Colonic mucosa (tissue), 4 donors: ENCODE measurements at places on chromosomes 16 and 17. TPM values are rescaled to one million over a fixed set of nuclear protein-coding genes. Genes with fewer than 3 reads are reported as not detected.

The MNT gene
- total RNA-seq: 29.3 TPM

DNA sequence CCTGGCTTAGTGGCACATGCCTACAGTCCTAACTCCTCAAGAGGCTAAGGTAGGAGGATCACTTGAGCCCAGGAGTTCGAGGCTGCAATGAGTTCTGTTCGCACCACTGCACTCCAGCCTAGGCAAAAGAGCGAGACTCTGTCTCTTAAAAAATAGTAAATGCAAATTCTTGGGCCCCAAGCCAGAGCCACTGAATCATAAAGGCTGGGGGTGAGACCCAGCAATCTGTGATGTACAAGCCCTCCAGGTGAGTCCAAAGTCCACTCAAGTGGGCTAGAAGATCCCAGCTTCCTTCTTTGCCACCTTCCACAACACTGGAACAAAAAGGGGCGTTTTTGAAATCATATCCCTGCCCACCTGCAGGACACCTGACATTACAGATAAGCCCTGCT, 16.9 kb downstream of the TRIM25 start:
- H3K4me3 ChIP-seq: no peak overlapping the region
- no peaks in the 10 kb centered on the region for H3K27me3 ChIP-seq
- DNase-seq: peak; percentile 71
- H3K27ac ChIP-seq: no peak overlapping the region

DNA sequence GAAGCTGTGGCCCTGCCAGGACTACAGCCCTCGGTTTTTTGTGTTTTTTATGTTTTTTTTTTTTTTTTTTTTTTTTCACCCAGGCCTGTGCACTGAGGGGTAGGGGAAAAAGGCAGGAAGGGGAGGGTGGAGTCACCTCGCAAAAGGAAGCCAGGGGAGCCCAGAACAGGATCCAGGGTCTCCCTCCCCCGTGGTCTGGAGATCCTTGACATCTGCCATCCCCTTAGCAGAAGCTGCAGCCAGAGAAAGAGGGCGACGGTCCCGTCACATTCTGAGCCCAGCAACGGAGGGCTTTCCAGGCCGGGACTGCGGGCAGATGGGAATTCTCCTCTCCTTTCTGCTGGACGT, 29.1 kb upstream of the PHOSPHO1 start:
- no peak for DNase-seq
- no peaks in the 10 kb centered on the region for H3K4me1 ChIP-seq
- H3K36me3 ChIP-seq: no peaks in the 10 kb centered on the region
- H3K4me3 ChIP-seq: peak overlapping the region; percentile 57

DNA sequence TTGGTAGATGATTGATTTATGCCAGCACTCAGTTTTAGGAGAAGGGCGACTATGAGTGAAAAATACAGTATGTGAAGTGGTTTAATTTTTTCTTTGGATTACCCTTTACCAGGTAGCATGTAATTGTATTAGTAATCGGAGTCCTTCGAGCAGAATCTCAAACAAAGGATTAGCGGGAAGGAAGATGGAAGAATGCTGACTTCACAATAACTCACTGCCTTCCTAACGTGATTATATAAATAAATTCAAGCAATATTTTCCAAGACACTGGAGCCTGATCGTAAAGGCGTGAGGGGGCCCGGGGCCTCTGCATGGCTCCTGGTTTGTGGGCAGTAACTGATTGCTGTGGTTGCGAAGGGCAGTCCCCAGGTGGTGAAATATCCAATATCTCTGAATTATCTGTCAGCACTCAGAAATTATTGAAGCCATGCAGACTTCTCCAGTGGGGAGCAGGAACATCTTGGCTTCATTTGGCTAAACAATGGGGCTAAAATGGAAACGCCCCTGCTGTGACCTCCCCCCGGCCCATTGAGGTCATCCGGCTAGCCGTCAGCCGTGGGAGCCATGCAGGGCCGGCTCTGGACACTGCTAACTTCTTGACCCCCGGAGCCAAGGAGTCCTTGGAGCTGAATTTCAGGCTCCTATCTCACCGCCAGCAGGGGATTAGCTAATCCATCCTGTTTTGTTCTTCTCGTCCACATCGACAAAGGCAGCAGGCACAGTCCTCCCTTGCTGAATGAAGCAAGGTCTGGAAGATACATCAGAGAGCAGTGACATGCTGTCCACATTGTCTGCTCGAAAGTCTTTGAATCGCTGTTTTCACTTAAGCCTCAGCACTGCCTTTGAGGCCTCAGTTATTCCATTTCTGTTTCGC, 295.9 kb upstream of the N4BP1 start:
- no peak overlapping the region for H3K27ac ChIP-seq
- no peaks in the 10 kb centered on the region for H3K27me3 ChIP-seq
- DNase-seq: no peak
- no peaks in the 10 kb centered on the region for H3K4me1 ChIP-seq
- H3K4me3 ChIP-seq: no peak overlapping the region

- no peaks in the 10 kb centered on the region for H3K27me3 ChIP-seq
- H3K4me3 ChIP-seq: no peak overlapping the region
- no peak overlapping the region for H3K27ac ChIP-seq
- DNase-seq: no peak
Measured at GRCh38 chr17:556431-556995, 158.1 kb downstream of the VPS53 start.

The KRTAP9-4 gene
- not detected for total RNA-seq

DNA sequence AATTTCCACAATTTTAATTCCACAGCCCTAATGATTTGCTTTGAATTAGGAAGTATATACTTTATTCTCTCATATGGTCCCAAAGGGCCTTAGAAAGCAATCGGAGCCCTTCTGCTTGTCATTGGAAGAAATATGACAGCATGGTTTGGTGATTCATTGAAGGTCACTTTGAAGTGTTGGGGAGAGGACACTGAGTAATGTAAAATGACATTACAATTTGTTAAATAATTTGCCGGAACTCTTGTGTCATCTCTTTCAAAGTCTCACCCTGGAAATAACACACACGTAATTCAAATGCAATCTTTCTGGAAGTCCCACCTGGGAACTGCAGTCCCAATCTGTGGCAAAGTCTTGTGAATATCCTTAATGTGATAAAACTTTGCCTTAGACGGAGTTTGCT, 59.8 kb downstream of the BMERB1 start:
- no peaks in the 10 kb centered on the region for H3K27me3 ChIP-seq
- H3K27ac ChIP-seq: no peak overlapping the region
- DNase-seq: no peak
- H3K36me3 ChIP-seq: no peaks in the 10 kb centered on the region
- H3K4me3 ChIP-seq: no peak overlapping the region

The TMEM204 gene
- 2.9 TPM for total RNA-seq

- peaks cover 8% of the 10 kb centered on the region for H3K4me1 ChIP-seq
- no peaks in the 10 kb centered on the region for H3K27me3 ChIP-seq
- H3K4me3 ChIP-seq: peak overlapping the region; percentile 73
Measured at GRCh38 chr16:31094088-31094423, 541 bp downstream of the VKORC1 start.

GRCh38 chr17:70190959-70191805, 21.9 kb downstream of the KCNJ2 start:
- DNase-seq: no peak
- no peaks in the 10 kb centered on the region for H3K4me1 ChIP-seq
- no peak overlapping the region for H3K4me3 ChIP-seq

The RHBDL1 gene
- total RNA-seq: 5.7 TPM

GRCh38 chr17:10292057-10292937, 80.5 kb downstream of the MYH13 start:
- H3K27me3 ChIP-seq: no peaks in the 10 kb centered on the region
- no peak overlapping the region for H3K4me3 ChIP-seq
- no peaks in the 10 kb centered on the region for H3K4me1 ChIP-seq

The TBC1D3C gene
- total RNA-seq: not detected

DNA sequence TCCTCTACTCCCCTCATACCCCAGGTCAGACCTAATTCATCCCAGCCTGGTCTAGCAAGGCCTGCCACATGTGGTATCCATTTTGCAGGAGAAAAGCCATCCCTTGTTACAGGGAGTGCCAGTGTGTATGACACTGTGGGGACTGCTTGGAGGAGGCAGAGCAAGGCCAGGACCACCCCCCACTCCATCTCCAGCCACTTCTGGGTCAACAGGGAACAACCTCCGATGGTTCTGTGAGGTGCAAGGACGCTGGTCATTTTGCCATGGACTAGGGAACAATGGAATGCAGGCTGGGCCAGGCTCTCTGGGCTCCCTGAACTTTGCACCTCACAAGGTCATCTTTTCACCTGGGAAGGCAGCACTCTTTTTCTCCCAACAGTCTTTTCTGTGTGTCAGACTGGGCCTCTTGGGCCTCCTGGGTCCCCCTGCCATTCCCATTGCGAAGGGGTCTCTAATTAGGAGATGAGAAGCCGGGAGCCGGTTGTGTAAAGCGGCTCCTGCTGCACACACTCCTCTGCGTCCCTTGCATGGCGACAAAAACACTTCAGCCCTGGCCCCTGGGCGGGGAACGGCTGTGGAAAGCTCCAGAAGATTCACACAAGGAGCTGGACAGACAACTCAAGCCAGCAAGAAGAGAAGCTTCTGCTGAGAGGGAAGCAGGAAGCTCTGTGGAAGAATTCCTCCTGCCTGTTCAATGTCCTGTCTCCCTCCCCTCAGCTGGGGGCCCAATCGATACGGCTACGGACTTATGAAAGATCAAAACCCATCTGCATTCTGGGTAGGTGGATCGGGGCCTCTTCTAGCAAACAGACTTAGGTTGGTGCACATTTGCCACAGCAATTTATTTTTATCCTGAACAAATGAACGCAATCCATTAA, 38.5 kb upstream of the MTSS2 start:
- no peak for DNase-seq
- no peak overlapping the region for H3K4me3 ChIP-seq
- H3K27me3 ChIP-seq: no peaks in the 10 kb centered on the region

DNA sequence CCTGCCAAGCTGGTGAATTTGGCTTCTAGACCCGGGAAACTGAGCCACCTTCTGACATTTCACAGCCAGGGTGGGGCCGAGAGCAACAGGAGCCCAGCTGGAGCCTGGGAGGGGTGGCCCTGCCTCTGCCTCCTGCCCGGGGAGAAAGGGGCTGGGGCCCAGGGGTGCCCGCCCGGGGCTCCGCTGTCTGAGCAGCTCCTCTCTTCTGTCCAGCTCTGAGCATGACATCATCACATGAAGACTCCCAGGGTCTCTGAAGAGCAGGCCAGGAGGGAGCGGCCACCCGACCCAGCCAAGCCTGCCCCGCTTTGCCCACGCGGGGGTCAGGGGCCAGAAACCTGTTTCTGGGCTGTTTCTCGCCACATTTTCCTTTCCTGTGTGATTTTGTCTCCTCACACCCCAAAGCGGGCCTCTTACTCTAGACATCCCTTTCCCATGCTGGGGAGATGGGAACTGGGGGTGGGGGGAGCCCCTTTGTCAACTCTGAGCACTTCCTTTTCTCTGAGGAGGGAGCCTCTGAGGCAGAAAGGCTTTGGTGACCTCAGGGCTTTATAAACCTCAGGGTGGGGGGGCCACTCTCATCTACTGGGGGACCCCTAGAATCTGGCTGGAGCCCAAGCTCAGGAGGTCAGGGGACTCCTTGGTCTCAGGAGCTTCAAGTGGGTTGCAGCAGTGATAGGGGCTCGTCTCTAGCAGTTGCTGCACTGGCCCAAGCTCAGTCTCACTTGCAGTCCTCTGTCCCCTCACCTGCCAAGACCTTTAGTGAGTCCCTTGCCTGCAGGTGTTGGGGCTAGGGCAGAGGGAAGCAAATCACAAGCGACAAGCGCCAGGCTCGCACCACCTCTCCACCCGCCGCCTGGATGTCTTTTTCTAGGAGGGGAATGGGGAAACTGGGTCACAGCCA, 7.6 kb downstream of the UBALD2 start:
- no peaks in the 10 kb centered on the region for H3K36me3 ChIP-seq
- H3K4me1 ChIP-seq: peaks cover 25% of the 10 kb centered on the region
- H3K27ac ChIP-seq: peak overlapping the region; percentile 60
- H3K4me3 ChIP-seq: peak overlapping the region; percentile 39
- no peak for DNase-seq
